ENCODE measurements at places on chromosomes 7 and 10.

DNA sequence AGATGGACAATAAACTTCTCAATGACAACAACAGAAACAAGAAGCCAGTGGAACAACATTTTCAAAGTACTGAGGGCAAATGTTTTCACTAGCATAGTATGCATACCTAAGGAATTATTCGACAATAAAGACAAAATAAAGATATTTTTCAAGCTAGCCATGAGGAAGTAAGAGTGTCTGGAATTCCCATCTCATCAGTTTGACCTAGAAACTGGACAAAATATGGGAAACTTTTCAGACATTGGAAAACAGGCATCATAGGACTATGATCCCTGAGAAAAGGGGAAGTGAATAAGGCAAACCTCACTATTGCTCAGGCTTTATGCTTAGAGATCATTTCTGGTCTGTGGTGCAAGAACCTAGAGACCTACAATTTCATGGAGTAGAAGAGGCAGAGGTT lies 86.3 kb downstream of the OAT start:
- DNase-seq: no peak

- DNase-seq: no peak
These were observed 6.3 kb downstream of the EPC1 start for GRCh38 chr10:32340596-32341180.

GRCh38 chr7:69962186-69963065 lies 364.2 kb downstream of the AUTS2 start:
- no peak for DNase-seq

DNA sequence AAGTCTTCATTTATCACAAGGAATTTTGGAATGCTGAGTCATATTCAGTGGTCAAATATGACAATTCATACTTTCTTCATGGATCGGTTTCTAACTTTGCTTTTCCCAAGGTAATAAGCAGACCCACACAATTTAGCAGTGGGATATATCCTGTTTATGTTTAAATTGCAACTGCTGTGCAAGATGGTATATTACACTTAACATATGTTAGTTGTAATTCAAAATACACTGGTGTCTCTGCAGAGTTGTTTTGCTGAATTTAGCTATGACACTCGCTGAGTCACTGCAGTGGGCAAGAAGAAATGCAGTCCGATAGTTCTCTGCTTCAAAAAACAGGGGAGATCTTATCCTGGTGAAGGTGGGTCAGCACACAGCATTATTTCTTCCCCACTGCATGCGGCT lies 194.8 kb upstream of the PTN start:
- DNase-seq: no peak

- no peak for DNase-seq
These were observed 31.7 kb downstream of the SYPL1 start for GRCh38 chr7:106080300-106080987.

- no peak for DNase-seq
These were observed 84.9 kb upstream of the TCERG1L start for GRCh38 chr10:131396121-131397050.

DNA sequence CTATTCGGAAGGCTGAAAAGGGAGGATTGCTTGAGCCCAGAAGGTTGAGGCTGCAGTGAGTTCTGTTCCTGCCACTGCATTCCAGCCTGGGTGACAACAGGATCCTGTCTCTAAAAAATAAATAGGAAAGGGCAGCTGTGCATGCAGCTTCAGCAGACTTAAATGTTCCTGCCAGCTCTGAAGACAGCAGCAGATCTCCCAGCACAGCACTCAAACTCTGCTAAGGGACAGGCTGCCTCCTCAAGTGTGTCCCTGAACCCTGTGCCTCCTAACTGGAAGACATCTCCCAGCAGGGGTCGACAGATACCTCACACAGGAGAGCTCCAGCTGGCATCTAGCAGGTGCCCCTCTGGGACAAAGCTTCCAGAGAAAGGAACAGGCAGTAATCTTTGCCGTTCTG lies 117.9 kb downstream of the CXCL12 start:
- DNase-seq: no peak

DNA sequence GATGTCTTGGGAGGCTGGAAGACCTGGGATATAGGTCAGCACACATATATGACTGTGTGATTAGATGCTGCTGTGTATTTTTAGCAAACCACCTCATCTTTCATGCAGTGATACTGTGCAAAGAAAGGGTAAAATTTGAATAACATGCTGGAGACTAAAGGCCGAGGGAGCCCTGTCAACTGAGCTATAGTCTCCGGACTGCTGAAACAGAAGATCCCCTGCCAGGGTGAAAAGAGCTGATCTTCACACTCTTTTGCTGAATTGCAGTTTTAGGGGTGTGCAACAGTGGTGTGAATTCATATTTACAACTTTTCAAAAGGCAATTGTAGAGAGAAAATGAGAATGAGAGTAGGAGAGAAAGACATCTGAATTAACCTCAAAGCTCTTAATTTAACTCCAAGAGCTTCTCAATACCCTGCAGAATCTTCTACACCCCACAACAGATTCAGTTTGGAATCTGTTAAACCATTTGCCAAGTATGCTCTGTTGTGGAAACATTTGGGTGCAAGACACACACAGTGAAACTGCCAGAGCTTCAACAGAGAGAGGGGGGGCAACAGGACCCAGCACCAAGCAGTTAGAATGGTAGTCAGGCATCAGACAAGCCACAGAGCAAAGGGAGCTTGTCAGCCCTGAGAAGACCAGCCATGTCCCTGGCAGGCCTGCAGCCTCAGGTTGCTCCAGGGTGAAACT lies 190.1 kb upstream of the STK17A start:
- DNase-seq: no peak

- DNase-seq: no peak
These were observed 14.4 kb upstream of the ITGB1 start for GRCh38 chr10:32972460-32972859.

- DNase-seq: no peak
These were observed 108.3 kb downstream of the MAPK8 start for GRCh38 chr10:48414778-48415177.

- DNase-seq: no peak
These were observed 20.4 kb upstream of the HIPK2 start for GRCh38 chr7:139798221-139798620.

DNA sequence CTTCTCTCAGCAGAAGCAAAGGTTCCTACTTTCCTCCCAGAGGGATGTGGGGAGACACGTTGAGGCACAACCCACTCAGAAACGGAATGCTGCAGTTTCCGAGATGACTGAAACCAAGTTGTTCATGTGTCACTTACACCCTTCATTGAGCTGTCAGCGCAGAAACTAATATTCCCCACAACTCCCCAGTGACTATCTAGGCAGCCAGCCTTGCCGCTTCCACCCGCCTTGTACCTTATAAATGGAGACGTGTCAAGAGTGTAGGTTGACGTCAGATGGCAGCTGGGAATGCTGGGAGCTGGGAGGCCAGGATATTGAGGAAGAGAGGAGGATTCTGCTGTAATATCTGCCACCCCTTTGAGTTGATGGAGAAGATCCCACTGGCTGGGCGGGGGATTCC lies 15.1 kb downstream of the GPR26 start:
- DNase-seq: no peak

GRCh38 chr10:111082102-111082975 lies 5.5 kb downstream of the ADRA2A start:
- no peak for DNase-seq

DNA sequence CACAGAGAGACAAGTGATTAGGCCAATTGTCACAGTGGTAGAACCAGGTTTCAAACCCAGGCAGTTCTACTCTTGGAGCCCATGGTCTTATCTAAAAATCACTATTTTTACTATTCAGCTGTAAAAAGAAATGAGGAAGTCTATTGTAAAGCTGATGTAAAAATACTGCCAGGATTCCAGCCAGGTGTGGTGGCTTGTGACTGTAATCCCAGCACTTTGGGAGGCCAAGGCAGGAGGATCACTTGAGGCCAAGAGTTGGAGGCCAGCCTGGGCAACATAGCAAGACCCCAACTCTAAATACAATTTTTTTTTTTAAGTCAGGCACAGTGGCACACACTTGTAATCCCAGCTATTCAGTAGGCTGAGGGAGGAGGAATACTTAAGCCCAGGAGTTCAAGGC lies 40.4 kb downstream of the HIP1 start:
- no peak for DNase-seq

DNA sequence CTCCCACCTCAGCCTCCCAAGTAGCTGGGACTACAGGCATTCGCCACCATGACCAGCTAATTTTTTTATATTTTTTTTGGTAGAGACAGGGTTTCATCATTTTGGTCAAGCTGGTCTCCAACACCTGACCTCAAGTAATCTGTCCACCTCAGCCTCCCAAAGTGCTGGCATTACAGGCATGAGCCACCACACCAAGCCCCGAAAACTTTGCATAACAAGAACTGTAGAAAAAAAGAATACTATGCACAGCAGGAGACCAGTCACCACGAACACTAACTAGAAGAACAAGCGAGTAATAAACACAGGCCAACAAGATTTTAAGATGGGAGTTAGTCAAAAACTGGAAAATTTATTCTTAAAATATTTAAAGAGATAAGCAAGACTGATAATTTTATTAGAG lies 447.0 kb downstream of the ETV1 start:
- DNase-seq: no peak

GRCh38 chr7:148662646-148663045 lies 36.1 kb upstream of the CUL1 start:
- DNase-seq: no peak

GRCh38 chr7:27160546-27161213 lies 4.2 kb upstream of the HOXA7 start:
- peak; percentile 66 for DNase-seq

GRCh38 chr10:129845111-129845753 lies 118.8 kb downstream of the EBF3 start:
- no peak for DNase-seq

GRCh38 chr10:116634126-116634975 lies 13.6 kb downstream of the PNLIPRP2 start:
- no peak for DNase-seq

GRCh38 chr7:69932034-69932628 lies 333.9 kb downstream of the AUTS2 start:
- no peak for DNase-seq

GRCh38 chr7:63093481-63093880 lies 905.2 kb upstream of the ZNF722 start:
- no peak for DNase-seq

DNA sequence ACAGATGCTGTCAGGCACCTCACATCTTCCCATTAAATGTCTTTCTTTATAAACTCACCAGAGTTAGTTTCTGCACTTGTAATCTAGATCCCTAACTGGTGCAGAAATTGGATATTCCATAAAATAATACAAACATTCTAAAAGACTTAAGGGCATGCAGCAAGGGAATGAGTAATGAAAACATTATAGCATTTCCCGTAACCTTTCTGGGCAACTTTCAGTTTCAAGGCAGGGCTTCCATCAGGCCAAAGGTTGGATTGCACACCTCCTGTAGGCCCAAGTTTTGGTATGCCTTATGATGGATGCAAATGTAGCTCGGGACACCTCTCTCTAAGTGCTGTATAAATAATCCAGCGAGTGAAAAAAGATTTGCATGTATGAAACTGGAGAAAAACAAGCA lies 129.9 kb upstream of the LYZL2 start:
- DNase-seq: no peak

- DNase-seq: no peak
These were observed 48.4 kb downstream of the AOC1 start for GRCh38 chr7:150900675-150901074.

- DNase-seq: no peak
These were observed 237.1 kb downstream of the SUGCT start for GRCh38 chr7:40371806-40372440.

DNA sequence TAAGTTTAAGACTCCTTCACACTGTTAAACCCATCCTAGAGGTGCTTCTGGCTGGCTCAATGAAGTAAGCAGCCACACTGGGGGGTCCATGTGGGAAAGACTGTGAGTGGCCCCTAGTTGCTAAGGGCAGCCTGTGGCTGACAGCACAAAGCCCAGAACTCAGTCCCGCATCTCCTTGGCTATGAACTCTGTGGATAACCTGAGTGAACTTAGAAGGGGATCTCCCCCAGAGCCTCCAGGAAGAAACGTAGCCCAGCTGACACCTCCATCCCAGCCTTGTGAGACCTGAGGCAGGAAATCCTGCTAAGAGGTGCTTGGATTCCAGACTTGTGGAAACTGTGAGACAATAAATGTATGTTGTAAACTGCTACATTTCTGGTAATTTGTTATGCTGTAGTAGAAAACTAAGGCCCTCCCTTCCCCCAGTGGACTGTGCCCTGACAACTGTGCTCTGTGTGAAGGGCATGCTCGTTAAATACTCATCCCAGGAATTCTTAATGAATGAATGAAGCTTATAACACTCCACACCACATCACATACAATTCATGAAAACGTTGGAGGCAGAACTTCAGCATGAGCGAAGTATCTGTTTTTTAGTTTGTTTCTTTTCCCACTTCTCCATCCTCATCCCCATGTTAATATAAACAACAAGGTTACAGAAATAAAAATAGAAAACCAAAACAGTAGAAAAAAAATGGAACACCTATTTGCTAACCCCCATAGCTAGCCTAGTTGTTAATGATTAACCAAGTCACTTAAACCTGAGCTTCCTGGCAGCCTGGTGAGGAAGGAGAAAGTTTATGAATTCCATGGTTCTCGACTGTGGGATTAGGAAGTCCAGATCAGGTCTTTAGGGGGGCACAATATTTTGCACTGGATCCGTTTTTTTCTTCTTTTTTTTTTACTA lies 36.8 kb upstream of the AOAH start:
- no peak for DNase-seq

- no peak for DNase-seq
These were observed 842.5 kb downstream of the GRID1 start for GRCh38 chr10:85524001-85524666.

GRCh38 chr7:45576249-45576929 lies 2.2 kb downstream of the ADCY1 start:
- DNase-seq: no peak

DNA sequence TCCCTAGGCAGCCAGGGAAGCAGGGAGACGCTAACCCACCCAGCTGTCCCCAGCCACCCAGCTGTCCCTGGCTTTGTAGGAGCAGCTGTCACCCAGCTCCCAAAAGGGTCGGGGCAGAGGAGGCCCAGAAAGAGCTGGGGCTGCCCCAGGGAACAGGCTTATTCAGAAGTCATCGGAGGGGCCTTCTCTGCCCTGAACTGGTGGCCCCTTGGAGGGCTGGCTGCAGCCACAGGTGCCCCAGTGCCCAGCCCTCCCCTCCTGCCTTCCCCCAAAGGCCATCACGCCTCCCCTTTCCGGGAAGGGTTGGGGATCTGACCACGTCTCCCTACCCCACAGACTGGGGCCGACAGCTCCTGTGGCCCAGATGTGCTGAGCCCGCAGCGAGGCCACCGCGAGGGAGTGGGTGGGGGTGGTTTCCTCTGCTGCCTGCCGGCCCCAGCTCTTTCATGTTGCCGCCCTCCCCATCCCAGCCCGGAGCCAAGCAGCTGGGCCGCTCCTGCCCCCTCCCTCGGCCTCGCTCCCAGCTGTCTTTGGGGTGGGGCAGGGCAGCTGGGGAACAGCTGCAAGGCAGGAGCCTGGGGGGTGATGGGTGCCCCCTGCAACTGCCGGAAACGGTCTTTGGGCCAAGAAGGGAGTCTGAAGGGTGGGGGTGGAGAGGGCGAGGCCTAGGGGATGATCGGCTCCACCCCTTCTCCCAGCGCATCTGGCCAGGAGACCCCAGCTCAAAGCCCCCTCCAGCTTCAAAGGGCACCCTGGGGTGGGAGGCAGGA lies 16.8 kb downstream of the TRIM8 start:
- DNase-seq: no peak

GRCh38 chr10:114970515-114970914 lies 32.5 kb downstream of the TRUB1 start:
- DNase-seq: no peak

GRCh38 chr10:60048091-60048501 lies 141.7 kb upstream of the CCDC6 start:
- DNase-seq: no peak

Measured in SW 1271 (cell line).